ENCODE measurements at places on chromosomes 12 and 14.

GRCh38 chr12:62876938-62877548, 57.9 kb downstream of the PPM1H start:
- peaks cover 10% of the 10 kb centered on the region for H3K27me3 ChIP-seq
- no peak for DNase-seq
- H3K4me1 ChIP-seq = peaks cover 26% of the 10 kb centered on the region
- H3K36me3 ChIP-seq = no peaks in the 10 kb centered on the region

GRCh38 chr14:86858591-86858990, 1134.4 kb downstream of the GALC start:
- no peaks in the 10 kb centered on the region for H3K36me3 ChIP-seq
- H3K4me3 ChIP-seq = no peak overlapping the region
- DNase-seq = no peak
- H3K27ac ChIP-seq = peak overlapping the region; percentile 59

- H3K27ac ChIP-seq = no peak overlapping the region
- peaks cover 2% of the 10 kb centered on the region for H3K36me3 ChIP-seq
- H3K4me1 ChIP-seq = no peaks in the 10 kb centered on the region
- no peaks in the 10 kb centered on the region for H3K27me3 ChIP-seq
Measured at GRCh38 chr12:34033628-34034296, 11.5 kb downstream of the ALG10 start.

DNA sequence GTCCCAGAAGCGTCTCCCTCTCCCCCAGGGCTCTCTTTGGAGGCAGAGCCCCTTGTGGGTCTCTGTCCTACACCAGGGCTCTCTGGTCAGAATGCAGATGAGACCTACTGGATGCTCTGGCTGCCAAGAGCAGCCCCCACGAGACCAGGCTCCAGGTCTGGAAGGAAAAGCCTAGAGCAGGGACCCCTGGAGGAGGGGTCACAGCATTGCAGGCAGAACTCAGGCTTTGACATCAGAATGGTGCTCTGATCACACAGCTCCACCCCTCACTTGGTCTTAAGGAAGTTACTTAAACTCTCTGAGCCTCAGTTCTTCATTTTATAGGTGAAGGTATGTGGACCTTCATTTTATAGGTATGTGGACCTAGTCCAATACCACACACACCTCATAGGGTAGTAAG, 83.1 kb downstream of the ARL6IP4 start:
- H3K4me3 ChIP-seq = no peak overlapping the region
- no peaks in the 10 kb centered on the region for H3K27me3 ChIP-seq
- DNase-seq = no peak
- H3K27ac ChIP-seq = no peak overlapping the region
- H3K4me1 ChIP-seq = peaks cover 4% of the 10 kb centered on the region

DNA sequence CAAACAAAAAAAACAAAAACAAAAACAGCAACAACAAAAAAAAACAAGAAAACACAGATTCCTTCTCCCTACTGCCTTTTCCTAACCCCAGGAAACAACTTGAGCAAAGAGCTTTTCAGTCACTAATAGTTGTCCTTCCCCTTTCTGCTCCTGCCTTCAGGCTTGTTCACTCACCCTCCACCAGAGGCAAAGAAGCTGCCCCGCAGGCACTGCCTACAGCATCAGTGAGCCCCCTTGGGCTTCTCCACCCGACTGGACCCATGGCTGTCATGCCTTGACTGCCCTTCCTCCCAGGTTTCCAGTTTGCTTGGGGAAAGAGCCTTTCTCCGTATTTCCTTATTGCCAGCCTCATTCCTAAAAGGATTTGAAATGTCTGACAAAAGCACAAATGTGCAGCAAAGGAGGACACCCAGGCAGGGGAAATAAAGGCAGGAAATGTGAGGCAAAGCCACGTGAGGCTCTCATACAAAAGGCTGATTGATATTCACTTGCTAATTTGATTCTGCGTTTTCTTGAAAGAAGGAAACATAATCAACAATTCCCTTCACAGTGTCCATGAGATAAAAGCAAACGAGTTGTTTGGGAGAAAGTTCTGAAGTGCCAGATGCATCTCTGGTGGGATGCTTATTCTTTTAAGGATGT, 85.7 kb downstream of the GPATCH2L start:
- H3K4me1 ChIP-seq = no peaks in the 10 kb centered on the region
- H3K36me3 ChIP-seq = no peaks in the 10 kb centered on the region
- H3K27ac ChIP-seq = no peak overlapping the region
- no peak overlapping the region for H3K4me3 ChIP-seq
- DNase-seq = no peak

GRCh38 chr12:108606492-108606891, 8.6 kb upstream of the TMEM119 start:
- no peaks in the 10 kb centered on the region for H3K27me3 ChIP-seq
- H3K4me1 ChIP-seq = peaks cover 7% of the 10 kb centered on the region
- H3K36me3 ChIP-seq = no peaks in the 10 kb centered on the region
- DNase-seq = no peak
- no peak overlapping the region for H3K27ac ChIP-seq

DNA sequence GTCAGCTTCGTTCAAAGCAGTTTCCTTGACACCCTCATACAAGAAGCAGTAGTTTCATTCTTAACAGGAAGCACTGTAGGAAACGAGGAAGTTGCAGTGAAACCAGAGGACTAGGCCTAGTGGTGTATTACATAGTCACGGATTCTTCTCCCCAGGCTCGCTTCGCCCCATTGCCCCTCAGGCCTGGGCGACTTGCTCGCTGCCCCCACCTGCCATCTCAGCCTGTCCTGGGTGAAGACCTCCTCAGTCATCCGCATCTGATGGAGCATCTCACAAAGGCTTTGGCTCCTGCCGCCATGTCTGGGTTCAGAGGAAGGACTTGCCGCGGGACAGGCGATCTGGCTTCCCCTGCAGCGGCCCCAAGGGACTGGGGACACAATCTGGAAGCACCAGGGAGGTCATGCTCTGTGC, 93.5 kb downstream of the LMNTD1 start:
- peaks cover 5% of the 10 kb centered on the region for H3K4me1 ChIP-seq
- H3K27me3 ChIP-seq = no peaks in the 10 kb centered on the region
- no peaks in the 10 kb centered on the region for H3K36me3 ChIP-seq
- no peak overlapping the region for H3K4me3 ChIP-seq

- no peak for DNase-seq
- no peak overlapping the region for H3K4me3 ChIP-seq
- H3K27ac ChIP-seq = no peak overlapping the region
Measured at GRCh38 chr12:104172570-104172947, 34.5 kb upstream of the NFYB start.

DNA sequence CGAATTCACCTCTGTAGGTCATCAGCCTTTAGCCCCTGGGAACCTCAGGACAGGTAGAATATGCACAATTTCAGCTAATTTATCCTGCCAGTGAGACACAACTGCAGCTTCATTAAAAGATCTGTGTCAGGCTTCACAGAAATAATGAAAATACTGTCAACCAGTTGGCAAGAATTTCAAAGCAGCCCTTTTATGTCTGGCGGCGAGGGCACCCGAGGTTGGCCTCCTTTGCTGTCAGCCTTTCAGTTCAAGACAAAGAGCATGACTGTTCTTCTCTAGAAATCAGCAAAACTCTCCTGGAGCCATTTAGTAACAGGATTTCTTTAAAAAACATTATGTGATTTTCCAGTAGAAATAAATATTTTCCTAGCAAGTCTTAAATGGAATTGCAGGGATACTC, 75.9 kb downstream of the BBS10 start:
- H3K27me3 ChIP-seq = no peaks in the 10 kb centered on the region
- H3K36me3 ChIP-seq = no peaks in the 10 kb centered on the region
- DNase-seq = no peak
- H3K4me1 ChIP-seq = peaks cover 18% of the 10 kb centered on the region

GRCh38 chr14:47194055-47194454, 481.4 kb downstream of the MDGA2 start:
- no peak overlapping the region for H3K4me3 ChIP-seq
- no peaks in the 10 kb centered on the region for H3K36me3 ChIP-seq
- peaks cover 23% of the 10 kb centered on the region for H3K4me1 ChIP-seq

DNA sequence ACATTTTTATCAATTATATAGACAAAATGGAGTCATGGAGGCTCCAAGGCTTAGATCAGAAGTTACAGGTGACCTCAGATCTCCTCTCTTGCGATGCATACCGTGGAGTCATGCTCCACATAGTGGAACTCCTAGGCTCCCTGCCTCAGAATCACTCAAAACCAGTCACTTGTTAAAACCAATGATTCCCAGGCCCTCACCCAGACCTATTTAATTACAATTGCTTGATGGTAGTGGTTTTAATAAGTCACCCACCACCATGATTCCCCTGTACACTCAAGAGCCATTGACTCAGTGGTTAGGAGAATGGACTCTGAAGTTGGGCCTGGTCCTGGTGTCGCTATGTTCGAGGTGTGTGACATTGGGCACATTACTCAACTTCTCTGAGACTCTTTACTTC, 26.9 kb downstream of the IFNG-AS1 start:
- no peak overlapping the region for H3K4me3 ChIP-seq
- H3K27me3 ChIP-seq = no peaks in the 10 kb centered on the region
- no peaks in the 10 kb centered on the region for H3K4me1 ChIP-seq

GRCh38 chr14:45785240-45785639, 532.2 kb upstream of the MIS18BP1 start:
- no peak overlapping the region for H3K27ac ChIP-seq
- no peak overlapping the region for H3K4me3 ChIP-seq
- no peaks in the 10 kb centered on the region for H3K36me3 ChIP-seq
- no peaks in the 10 kb centered on the region for H3K4me1 ChIP-seq
- no peak for DNase-seq
- H3K27me3 ChIP-seq = no peaks in the 10 kb centered on the region

GRCh38 chr12:56957229-56958052, at the start of gene RDH16:
TSS of gene RDH16 (minus strand) at chr12:56957608. CDS start at chr12:56957462, 146 bp downstream.
- peaks cover 16% of the 10 kb centered on the region for H3K4me1 ChIP-seq
- no peaks in the 10 kb centered on the region for H3K36me3 ChIP-seq
- peaks cover 14% of the 10 kb centered on the region for H3K27me3 ChIP-seq
- DNase-seq = no peak

DNA sequence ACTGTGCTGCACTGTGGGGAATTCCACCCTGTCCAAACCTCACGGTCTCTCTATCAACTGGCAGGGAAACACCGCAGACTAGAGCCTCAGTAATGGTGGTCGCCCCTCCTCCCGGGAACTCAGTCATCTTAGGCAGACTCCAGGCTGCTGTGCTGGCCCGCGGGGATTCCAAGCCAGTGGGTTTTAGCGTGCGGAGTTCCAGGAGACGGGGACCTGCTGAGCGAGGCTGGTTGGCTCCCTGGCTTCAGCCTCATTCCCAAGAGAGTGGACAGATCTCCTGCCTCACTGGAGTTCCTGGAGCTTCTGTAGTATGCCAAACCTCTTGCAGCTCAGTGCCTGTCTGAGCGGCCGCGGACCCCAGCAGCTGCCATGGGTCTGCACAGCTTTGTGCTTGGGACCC, 455.6 kb downstream of the CCDC91 start:
- no peak overlapping the region for H3K27ac ChIP-seq
- no peaks in the 10 kb centered on the region for H3K27me3 ChIP-seq
- H3K4me1 ChIP-seq = no peaks in the 10 kb centered on the region

GRCh38 chr12:27180906-27181505, 63.1 kb upstream of the STK38L start:
- no peaks in the 10 kb centered on the region for H3K36me3 ChIP-seq
- H3K4me1 ChIP-seq = peaks cover 18% of the 10 kb centered on the region
- H3K4me3 ChIP-seq = no peak overlapping the region

DNA sequence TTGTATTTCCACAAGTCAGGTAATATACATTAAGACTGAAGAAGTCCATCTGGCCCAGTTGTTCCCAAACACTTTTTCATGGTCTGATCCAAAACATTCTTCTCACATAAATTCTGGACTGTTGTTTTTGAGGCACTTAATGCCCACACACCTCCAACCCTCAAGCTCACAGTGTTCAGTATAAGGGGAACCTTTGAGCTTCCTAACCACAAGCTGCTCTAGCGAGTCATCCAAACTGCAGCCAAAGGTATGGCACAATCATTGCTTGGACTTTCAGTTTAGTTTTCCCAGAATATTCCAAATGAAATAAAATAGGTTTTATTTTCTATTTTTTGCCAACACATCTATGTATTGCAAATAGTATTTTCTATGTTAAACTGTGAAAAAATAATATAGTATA, 103.0 kb downstream of the PUS7L start:
- H3K27ac ChIP-seq = no peak overlapping the region
- peaks cover 3% of the 10 kb centered on the region for H3K4me1 ChIP-seq
- DNase-seq = no peak
- H3K4me3 ChIP-seq = no peak overlapping the region

DNA sequence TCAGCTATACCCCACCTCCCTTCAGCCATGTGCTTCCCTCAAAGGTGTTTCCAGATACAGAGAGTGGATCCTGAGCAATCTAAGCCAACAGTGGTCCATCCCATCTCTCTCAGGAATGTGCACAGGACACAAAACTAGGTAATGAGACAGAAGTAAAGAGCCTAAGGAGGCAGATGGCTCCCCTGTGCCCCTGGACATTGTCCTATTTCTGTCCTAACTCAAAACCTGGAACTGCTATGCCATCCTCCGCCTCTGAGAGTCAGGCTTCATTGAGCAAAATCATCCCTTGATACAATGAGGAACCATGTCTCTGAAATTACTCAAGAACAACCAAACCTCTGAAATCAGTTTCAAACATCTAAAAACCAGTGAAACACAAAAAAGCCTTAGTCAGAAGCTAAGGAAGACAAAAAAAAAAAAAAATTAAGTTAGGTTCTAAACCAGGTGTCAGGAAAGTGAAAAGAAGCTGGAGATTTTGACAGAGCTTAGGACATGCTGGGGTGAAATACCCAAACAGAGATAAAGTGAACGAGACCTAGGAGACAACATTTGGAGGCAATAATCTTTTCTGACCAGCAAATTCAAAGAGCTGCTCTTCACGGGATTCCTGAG, 200.3 kb upstream of the PLEKHG7 start:
- no peak overlapping the region for H3K27ac ChIP-seq
- no peaks in the 10 kb centered on the region for H3K27me3 ChIP-seq
- peaks cover 32% of the 10 kb centered on the region for H3K4me1 ChIP-seq
- H3K36me3 ChIP-seq = no peaks in the 10 kb centered on the region

- peaks cover 23% of the 10 kb centered on the region for H3K27me3 ChIP-seq
- H3K4me1 ChIP-seq = peaks cover 6% of the 10 kb centered on the region
- no peak for DNase-seq
Measured at GRCh38 chr12:104006929-104007328, 41.3 kb downstream of the TDG start.

GRCh38 chr14:100056431-100056830, 8.8 kb upstream of the EVL start:
- no peak for DNase-seq
- no peaks in the 10 kb centered on the region for H3K27me3 ChIP-seq
- H3K36me3 ChIP-seq = peaks cover 8% of the 10 kb centered on the region
- H3K4me3 ChIP-seq = no peak overlapping the region
- H3K27ac ChIP-seq = peak overlapping the region; percentile 92

DNA sequence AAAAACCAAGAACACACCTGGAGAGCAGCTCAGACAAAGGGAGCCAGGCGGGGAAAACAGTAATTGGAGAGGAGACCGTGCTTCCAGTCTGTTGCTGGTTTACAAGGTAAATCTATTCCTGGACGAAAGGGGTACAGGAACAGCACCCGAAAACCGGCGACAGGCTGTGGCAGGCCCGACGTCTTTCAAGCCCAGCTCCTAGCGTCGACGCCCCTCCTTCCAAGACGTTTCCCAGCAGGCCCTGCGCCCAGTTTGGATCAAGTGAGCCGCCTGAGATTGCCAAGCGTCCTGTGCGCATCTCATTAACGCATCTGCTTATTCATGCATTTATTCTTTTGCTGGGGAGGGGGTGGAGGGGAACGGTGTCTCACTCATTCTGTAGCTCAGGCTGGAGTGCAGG, 1.4 kb downstream of the C12orf56 start:
- H3K4me3 ChIP-seq = no peak overlapping the region
- DNase-seq = no peak
- peaks cover 5% of the 10 kb centered on the region for H3K4me1 ChIP-seq
- no peaks in the 10 kb centered on the region for H3K27me3 ChIP-seq
- no peaks in the 10 kb centered on the region for H3K36me3 ChIP-seq

- no peak overlapping the region for H3K4me3 ChIP-seq
- no peaks in the 10 kb centered on the region for H3K36me3 ChIP-seq
- no peak for DNase-seq
- H3K27me3 ChIP-seq = peaks cover 7% of the 10 kb centered on the region
Measured at GRCh38 chr14:61033054-61033453, 52.0 kb downstream of the SLC38A6 start.
